ENCODE measurements at places on chromosomes 11 and 22. TPM values are rescaled to one million over a fixed set of nuclear protein-coding genes. Genes with fewer than 3 reads are reported as not detected.

GRCh38 chr11:74755395-74755995, 6.8 kb downstream of the RNF169 start:
- DNase-seq = no peak
- peaks cover 19% of the 10 kb centered on the region for H3K36me3 ChIP-seq
- H3K4me1 ChIP-seq = peaks cover 29% of the 10 kb centered on the region
- no peak overlapping the region for H3K4me3 ChIP-seq

DNA sequence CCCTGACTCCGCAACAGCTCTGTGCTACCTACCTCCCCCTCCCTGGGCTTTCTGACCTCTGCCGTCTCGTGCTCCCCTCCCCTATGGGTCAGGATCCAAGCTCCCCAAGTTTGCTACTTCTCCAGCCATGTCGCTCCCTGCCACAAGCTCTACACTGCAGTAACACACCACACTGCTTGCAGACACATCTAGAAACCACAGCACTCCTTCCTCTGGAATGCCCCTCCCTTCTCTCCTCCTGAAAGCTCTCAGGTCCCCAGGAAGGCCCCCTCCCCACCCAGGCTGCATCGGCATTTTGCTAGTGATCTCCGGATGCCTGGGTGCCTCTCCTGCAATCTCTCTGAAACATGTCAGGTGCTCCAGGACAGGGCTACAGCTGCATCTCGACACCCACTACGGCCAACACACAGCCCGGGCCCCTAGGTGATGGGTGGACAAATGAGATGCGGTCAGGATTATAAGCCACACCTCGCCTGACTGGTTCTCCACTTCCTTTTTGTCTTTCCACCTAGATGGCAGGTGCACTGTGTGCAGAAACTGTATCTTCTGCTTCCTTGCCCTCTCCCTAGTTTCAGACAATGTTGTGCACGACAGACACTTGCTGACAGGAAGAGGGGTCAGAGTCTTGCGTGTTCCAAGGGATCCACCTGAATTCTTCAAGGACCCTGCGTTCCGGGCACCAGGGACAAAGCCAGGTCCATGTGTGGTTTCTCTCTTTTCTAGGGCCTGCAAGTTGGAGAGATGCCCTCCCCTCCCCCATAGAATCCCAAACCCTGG, 22.9 kb downstream of the RPUSD4 start:
- no peak overlapping the region for H3K4me3 ChIP-seq
- DNase-seq = no peak
- no peaks in the 10 kb centered on the region for H3K27me3 ChIP-seq
- peak overlapping the region; percentile 29 for H3K27ac ChIP-seq

DNA sequence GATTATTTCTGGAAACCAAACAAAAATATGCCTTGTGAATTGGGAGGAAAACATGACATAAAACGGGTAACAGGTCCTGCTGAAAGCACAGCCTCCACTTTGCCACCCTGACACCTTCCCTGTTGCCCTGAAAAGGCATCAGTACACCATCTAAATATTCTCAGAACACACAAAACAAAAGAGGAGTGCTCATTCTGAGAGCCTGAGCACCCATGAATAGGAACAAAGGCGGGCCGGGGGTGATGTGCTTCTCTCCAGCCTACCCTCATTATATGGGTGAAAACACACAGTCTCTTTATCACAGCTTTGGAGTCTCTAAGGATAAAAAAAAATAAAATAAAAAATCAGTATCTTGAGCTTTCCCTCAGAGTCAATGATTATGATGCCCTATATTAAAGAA, 19.7 kb downstream of the SCUBE2 start:
- no peak for DNase-seq
- H3K27me3 ChIP-seq = peaks cover 21% of the 10 kb centered on the region
- no peak overlapping the region for H3K4me3 ChIP-seq
- no peaks in the 10 kb centered on the region for H3K4me1 ChIP-seq

- no peak overlapping the region for H3K27ac ChIP-seq
- H3K4me3 ChIP-seq = no peak overlapping the region
- no peaks in the 10 kb centered on the region for H3K27me3 ChIP-seq
- no peak for DNase-seq
- peaks cover 2% of the 10 kb centered on the region for H3K36me3 ChIP-seq
Measured at GRCh38 chr22:46061501-46062231, 84.7 kb upstream of the WNT7B start.

- H3K27ac ChIP-seq = peak overlapping the region; percentile 99
- peaks cover 92% of the 10 kb centered on the region for H3K4me1 ChIP-seq
- no peak for DNase-seq
- H3K27me3 ChIP-seq = no peaks in the 10 kb centered on the region
- H3K4me3 ChIP-seq = peak overlapping the region; percentile 72
Measured at GRCh38 chr11:128491195-128491936, 96.0 kb downstream of the ETS1 start.

- H3K36me3 ChIP-seq = no peaks in the 10 kb centered on the region
- H3K4me1 ChIP-seq = no peaks in the 10 kb centered on the region
- H3K4me3 ChIP-seq = no peak overlapping the region
- no peaks in the 10 kb centered on the region for H3K27me3 ChIP-seq
- no peak for DNase-seq
Measured at GRCh38 chr11:38530226-38530625, 1932.2 kb upstream of the RAG2 start.

DNA sequence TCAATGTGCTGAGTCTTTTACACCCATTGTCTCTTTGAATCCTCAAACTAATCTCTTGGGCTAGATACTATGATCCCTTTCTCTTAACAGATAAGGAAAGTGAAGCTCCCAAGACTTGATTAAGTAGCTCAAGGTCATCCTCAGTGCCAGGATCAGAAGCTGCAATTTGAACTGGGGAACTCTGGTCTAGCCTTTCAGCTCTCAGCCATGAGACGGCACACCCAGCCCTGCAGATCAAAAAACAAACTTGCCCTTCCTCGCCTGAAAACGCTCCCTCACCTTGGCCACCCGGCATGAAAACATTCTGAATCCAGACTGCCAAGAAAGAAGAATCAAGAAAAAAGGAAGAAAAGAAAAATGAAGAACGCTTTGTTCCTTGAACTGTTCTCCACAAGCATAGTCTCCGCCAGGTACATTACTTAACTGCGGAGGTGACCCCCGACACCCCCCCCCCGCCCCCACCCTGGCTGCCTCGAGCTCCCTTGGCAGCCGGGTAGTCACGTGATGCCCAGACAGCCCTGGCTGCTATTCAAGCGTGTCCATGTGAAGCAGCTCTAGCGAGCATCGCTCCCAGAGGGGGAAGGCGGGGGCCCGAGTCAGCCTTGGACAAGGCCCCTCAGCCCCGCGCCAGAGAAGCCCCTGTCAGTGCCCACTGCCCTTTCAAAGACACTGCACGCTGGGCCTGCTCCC, 451.2 kb downstream of the MIAT start:
- no peaks in the 10 kb centered on the region for H3K36me3 ChIP-seq
- no peaks in the 10 kb centered on the region for H3K4me1 ChIP-seq
- DNase-seq = no peak
- no peak overlapping the region for H3K4me3 ChIP-seq
- H3K27me3 ChIP-seq = peaks cover 22% of the 10 kb centered on the region
- H3K27ac ChIP-seq = no peak overlapping the region

DNA sequence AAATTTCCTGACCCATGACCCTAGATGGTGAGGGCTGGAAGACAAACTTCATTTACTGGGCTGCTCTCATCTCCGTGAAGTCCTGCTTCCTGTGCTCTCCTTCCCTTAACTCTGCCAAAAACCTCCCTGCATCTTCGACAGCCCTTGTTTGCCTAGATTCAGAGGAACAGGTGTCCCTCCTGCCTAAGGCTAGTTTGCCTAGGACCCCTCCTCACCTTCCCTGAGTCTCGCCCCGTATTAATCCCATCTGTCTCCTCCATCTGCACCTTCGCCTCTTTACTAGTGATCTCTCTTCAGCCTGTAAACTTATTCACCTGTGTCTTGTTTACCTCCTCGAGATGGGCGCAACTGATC, 33.1 kb downstream of the EIF3F start:
- peaks cover 43% of the 10 kb centered on the region for H3K27me3 ChIP-seq
- H3K4me3 ChIP-seq = peak overlapping the region; percentile 67
- no peak overlapping the region for H3K27ac ChIP-seq
- no peaks in the 10 kb centered on the region for H3K36me3 ChIP-seq
- peaks cover 7% of the 10 kb centered on the region for H3K4me1 ChIP-seq

DNA sequence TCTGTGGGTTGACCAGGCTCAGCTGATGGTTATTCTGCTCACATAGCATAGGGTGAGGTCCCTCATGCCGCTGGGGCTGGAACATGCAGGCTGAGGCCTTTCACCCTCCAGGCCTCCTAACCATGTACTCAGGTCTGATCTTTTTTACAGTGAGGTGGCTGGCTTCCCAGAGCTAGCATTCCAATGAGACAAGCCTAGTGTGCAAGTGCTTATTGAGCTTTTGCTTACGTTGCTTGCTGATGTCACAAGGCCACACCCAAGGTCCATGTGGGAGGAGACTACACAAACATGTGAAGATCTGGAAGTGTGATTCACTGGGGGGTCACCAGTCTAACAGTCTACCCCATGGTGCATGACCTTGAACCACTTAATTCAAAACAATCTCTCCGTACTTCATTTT, 33.9 kb downstream of the ISX start:
- H3K36me3 ChIP-seq = no peaks in the 10 kb centered on the region
- DNase-seq = no peak
- no peaks in the 10 kb centered on the region for H3K4me1 ChIP-seq
- peaks cover 14% of the 10 kb centered on the region for H3K27me3 ChIP-seq
- H3K4me3 ChIP-seq = no peak overlapping the region
- H3K27ac ChIP-seq = no peak overlapping the region

DNA sequence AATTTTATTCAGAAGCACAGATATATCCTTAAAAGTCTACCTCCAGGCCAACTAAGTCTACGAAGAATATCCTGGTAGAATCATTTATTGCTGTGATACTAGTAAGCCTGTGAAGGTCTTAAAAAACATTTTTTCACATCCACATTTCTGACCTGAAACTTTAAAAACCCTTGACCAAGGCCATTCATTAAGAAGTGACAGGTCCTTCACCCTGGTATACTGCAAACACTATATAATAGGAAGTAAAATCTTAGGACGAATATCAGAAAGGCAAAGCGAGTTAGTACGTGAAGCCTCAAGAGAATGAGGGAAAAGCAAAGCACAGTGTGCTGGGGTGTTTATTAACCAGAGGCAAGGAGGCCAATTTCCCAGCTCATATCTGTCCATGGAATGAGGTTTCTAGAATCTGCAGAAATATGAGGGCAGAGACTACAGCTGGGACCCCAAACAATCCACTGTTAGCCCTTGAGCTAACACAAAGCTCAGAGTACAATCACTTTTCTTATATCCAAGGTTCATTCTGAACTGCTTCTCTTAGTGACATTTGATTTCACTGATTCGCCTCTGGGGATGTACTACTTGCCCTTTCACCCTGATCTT, 71.0 kb downstream of the AMBRA1 start:
- H3K4me3 ChIP-seq = no peak overlapping the region
- peaks cover 22% of the 10 kb centered on the region for H3K36me3 ChIP-seq
- H3K27me3 ChIP-seq = no peaks in the 10 kb centered on the region
- DNase-seq = no peak
- H3K4me1 ChIP-seq = peaks cover 23% of the 10 kb centered on the region
- no peak overlapping the region for H3K27ac ChIP-seq

DNA sequence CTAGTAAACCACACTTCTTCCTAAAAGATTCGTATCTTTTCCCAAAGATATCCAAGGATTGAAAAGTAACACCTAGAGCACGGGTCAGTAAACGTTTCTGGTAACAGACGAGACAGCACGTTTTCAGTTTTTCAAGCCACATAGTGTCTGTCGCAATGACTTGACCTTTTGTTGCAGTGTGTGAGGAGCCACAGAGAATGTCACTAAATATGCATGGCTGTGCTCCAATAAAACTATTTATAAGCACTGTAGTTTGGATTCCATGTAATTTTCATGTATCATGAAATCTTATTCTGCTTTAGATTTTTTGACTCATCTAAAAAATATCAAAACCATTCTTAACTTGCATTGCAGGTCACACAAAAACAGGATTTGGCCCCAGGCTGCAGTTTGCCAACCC, 18.3 kb upstream of the MICAL3 start:
- no peak overlapping the region for H3K4me3 ChIP-seq
- no peaks in the 10 kb centered on the region for H3K4me1 ChIP-seq
- no peak overlapping the region for H3K27ac ChIP-seq
- DNase-seq = no peak
- H3K36me3 ChIP-seq = no peaks in the 10 kb centered on the region

DNA sequence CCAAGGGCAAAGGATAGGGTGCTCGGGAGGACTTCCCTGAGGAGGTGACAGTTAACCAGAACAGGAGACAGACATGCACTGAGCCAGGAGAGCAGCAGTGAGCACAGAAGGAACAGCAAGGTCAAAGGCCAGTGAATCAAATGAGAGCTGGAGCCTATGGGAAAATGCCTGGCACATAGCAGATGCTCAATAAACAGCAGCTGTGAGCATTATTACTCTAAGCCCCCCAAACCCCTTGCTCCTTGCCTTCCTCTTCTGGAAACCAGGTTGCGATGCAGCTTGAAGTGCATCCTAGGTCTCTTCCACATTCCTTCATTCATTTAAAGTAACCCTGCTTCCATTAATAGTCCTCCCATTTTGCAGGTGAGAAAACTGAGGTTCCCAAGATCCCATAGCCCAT, 13.0 kb downstream of the ELFN2 start:
- H3K27ac ChIP-seq = no peak overlapping the region
- DNase-seq = no peak
- H3K4me3 ChIP-seq = no peak overlapping the region
- H3K4me1 ChIP-seq = peaks cover 20% of the 10 kb centered on the region
- H3K36me3 ChIP-seq = no peaks in the 10 kb centered on the region

- H3K27ac ChIP-seq = no peak overlapping the region
- DNase-seq = no peak
- no peaks in the 10 kb centered on the region for H3K27me3 ChIP-seq
- peaks cover 16% of the 10 kb centered on the region for H3K4me1 ChIP-seq
- H3K36me3 ChIP-seq = peaks cover 39% of the 10 kb centered on the region
Measured at GRCh38 chr22:40957601-40958000, 6.4 kb downstream of the RBX1 start.

DNA sequence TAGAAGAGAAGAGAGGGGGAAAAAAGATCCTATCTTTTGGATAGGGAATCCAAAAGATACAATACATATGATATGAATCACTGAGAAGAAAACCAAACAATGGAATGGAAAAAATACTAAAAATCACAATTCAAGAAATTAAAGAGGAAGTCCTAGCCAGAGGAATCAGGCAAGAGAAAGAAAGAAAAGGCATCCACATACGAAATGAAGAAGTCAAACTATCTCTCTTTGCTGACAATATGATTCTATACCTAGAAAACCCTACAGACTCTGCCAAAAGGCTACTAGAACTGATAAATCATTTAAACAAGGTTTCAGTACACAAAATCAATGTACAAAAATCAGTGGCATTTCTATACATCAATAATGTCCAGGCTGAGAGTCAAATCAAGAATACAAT, 91.4 kb downstream of the EFCAB6 start:
- no peaks in the 10 kb centered on the region for H3K36me3 ChIP-seq
- no peak for DNase-seq
- no peaks in the 10 kb centered on the region for H3K4me1 ChIP-seq
- H3K27ac ChIP-seq = no peak overlapping the region

The COX8A gene
- 466 TPM for total RNA-seq

The RAB3IL1 gene
- total RNA-seq = not detected

The DRICH1 gene
- total RNA-seq = not detected

The SAA2 gene
- total RNA-seq = not detected

The CHRNA10 gene
- 1.5 TPM for total RNA-seq

The FAM111B gene
- 50.4 TPM for total RNA-seq

The LINC01488 gene
- total RNA-seq = not detected

The SLC25A1 gene
- 47.9 TPM for total RNA-seq

The C11orf52 gene
- total RNA-seq = not detected

The PATE4 gene
- total RNA-seq = not detected

The KCTD14 gene
- total RNA-seq = 0.12 TPM

The GDPD4 gene
- not detected for total RNA-seq

The ZP1 gene
- not detected for total RNA-seq

The ARFIP2 gene
- 44.2 TPM for total RNA-seq

The SERPING1 gene
- 0.41 TPM for total RNA-seq

Measured in activated naive CD8-positive, alpha-beta T cell treated with anti-CD3 and anti-CD28 coated beads for 36 hours (primary cell).